ENCODE measurements at places on chromosomes 3 and 15. TPM values are rescaled to one million over a fixed set of nuclear protein-coding genes. Genes with fewer than 3 reads are reported as not detected.

Gene SOX14
- polyA plus RNA-seq: not detected

Gene PPP1R14D
- polyA plus RNA-seq: 0.59 TPM

Gene MST1R
- polyA plus RNA-seq: 2.4 TPM

Gene CPN2
- polyA plus RNA-seq: 0.88 TPM

Gene TGM4
- polyA plus RNA-seq: 0.03 TPM

Gene MEGF11
- 3.0 TPM for polyA plus RNA-seq

Gene RARB
- 58.4 TPM for polyA plus RNA-seq

Gene ASB14
- 0.48 TPM for polyA plus RNA-seq

Gene ERICH6
- polyA plus RNA-seq: 0.69 TPM
